ENCODE measurements at places on chromosomes 6 and 20. TPM values are rescaled to one million over a fixed set of nuclear protein-coding genes. Genes with fewer than 3 reads are reported as not detected.

GRCh38 chr6:169398342-169399105 lies 144.9 kb upstream of the THBS2 start:
- DNase-seq = no peak

GRCh38 chr6:90139272-90139817 lies 157.3 kb downstream of the BACH2 start:
- no peak for DNase-seq

The VSX1 gene
- total RNA-seq = not detected

DNA sequence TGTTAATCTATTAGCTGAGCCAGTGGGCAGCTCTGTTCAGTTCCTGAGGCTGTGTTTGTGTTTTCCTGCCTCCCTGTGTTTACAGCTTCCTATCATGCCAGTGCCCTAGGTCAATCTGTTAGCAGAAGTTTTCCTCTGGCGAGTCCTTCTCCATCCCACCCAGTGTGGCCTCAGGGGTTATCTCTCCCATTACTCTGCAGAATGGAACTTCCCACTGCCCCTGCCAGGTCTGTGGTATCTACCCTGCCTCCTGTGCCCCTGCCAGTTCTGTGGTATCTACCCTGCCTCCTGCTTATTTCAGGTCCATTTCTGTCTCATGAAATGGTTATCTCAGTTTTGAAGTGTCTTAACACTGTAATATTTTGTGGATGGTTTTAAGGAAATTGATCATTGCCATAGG lies 63.1 kb downstream of the SLX4IP start:
- no peak for DNase-seq

DNA sequence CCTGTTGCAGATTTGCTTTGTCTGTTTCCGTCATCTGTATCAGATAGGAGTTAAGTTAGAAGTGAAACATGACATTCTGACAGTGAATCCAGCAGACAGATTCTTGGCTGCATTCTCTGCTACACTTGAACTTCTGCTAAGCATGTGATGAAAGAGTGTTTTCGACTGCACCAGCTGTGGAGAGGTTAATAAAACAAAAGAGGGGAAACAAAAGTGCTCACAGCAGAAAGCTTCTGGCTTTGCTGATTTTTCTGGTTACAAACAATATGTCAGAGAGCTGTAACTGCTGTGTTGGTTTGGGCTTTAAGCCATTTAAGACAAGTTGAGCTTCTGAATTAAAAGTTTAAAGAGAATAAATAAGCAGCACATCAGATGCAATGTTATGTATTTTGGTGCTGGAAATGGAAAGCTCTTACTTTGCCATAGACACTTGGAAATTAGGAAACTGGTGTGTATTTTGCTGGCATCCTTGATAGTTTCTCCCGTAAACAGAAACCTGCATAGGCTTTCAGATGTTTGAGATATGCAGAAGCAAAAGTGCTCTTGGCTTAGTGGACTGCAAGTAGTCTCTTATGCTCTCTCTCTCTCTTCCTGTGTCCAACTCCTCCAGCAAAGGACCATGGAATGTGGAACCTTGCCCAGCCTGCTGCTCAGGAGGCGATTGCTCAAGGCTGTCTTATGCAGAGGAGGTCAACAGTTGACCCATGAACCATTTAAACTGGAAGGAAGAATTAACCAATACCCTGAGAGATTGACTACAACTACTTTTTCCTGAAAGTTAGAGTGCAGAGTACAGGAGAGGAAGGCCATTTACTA lies 104.9 kb downstream of the RPS12 start:
- no peak for DNase-seq

- DNase-seq = no peak
These were observed 33.0 kb upstream of the SMIM29 start for GRCh38 chr6:34281702-34282334.

DNA sequence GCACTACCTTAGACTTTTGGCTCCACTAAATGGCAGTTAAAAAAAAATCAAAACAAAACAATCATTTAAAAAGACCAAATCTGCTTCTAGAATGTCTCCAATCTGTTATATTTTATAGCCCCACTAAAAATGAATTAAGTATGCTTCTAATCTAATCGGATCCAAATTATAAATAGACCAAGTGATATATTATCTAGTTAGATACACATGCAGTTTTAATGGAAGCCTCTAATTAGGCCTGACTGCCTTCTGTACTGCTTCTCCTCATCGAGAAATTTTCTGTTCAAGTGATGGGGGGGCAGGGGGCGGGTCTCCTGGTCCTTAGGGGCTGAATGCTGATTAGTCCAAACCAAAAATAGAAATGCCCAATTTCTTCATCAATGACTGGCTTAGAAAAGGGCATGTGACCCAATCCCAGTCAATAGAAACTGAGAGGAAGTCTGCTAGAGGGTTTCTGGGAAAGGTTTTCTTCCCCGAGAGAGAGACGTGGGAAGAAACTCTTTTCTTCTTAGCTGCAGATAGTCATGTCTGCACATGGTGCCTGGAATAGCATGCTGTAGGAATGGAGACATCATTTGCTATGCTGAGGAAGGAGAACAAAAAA lies 6.9 kb downstream of the SESN1 start:
- DNase-seq = no peak

DNA sequence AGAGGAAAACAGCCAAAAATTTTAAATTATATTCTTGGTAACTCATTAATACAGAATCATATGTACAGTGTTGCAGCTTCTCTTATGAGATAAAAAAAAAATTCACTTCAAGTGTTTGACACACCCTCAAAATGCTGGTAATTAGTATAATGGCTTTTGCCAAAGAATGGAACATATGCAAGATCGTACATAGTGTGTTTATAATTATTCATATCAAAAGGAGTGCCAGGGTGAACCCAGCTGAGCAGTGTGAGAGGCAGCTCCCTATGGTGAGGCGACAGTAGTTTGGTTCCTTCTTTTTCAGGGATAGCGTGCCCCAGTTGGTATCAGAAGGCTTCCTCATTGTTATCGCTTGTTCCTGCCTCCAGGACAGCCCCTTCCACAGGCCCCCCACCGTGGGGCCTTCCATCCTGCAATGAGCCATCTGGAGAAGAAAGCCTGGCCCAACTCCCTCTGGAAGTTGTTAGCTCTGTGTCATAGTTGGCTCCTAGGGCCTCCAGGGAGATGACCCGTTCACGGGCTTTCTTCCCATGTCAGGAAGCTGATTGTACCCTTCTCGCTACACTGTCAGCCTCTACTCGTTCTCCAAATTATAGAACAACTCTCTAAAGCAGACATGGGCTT lies 150.7 kb downstream of the FRK start:
- no peak for DNase-seq

The GABRR1 gene
- not detected for total RNA-seq

The TBX18 gene
- total RNA-seq = 4.4 TPM

GRCh38 chr6:100846276-100846675 lies 34.9 kb downstream of the ASCC3 start:
- no peak for DNase-seq

DNA sequence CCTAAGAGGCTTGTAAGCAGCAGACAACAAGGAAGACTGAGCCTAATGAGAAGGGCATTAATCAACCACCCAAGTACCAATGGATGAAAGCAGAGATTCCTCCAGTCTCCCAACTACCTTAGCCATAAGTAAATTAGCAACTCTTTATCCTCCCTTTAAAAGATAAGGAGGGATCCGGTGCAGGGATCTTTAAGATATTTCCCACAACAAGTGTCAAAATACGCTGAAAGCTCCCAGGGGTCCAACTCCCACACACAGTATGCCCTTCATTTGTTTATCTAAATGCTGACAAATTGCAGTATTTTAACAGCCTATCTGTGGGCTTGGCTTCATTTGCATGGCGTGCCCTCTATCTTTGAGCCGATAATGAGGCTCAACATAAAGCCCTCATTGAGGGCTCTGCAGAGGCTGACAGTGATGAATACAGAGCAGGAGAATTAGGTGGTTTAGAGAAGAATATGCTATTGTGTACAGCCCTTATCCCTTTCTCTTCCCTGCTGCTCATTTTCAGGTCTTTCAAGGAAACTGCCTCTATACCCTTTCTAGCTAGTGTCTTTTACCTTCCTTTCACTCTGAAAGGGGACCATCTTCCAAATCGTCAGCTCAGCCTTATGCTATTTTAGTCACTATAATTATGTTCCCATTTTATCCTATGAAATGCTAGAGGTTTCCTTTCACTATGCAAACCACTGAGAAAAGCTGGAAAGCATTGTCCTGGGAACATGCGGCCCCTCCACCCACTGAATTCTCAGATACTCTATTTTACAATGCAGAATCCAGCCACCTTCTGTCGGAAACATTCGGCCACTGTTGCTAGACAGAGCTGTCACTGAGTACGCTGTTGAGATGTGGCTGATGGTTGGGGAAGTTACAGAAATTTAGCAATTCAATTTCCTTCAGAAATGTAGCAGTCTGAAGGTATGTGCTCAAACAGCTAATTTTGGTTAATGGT lies 575.2 kb upstream of the JAG1 start:
- DNase-seq = no peak

The FGD2 gene
- total RNA-seq = 4.4 TPM

GRCh38 chr20:32189123-32189410 lies 18.5 kb downstream of the PLAGL2 start:
- DNase-seq = no peak

The SLC22A2 gene
- total RNA-seq = not detected

The COX4I2 gene
- total RNA-seq = 3.1 TPM

All from esophagus squamous epithelium (tissue), 5 donors.